ENCODE measurements at places on chromosomes 6 and 20.

DNA sequence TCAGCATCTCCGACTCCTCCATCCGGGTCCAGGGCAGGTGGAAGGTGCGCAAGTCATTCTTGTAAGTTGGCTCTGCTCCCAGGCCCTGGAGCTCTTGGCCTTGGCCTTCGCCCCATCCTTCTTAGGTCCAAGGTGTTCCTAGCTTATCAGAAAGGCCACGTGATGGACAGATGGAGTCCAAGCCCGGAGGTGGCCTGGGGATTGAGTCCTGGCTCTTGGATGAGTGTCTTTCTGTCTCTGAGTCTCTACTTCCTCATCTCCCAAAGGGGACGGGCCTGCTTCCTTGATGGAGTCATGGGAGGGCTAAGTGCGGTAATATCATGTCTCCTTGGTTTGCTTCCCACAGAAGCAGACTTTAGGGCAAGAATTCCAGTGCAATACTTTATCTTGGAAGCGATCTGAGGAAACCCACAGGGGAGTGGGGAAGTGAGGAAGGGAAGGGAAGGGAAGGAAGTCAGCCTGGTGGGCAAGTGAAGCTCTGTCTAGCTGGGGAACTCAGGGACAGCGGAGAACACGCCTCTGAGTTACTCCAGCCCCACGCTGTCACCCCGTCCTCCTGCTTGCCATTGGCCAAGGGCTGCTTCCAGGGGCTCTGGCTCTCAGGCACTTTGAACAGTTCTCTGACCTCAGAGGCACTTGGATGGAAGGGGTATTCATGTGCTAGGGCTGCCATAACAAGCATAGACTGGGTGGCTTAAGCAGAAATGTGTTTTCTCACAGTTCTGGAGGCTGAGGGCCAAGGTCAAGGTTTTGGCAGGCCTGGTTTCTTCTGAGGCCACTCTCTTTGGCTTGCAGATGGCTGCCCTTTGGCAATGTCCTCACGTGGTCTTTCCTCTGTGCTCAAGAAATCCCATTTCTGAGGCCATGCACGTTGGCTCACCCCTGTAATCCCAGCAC is 4.8 kb downstream of the LBP start:
- DNase-seq, result no peak

- no peak for DNase-seq
These were observed 1.2 kb upstream of the SYNJ2 start for GRCh38 chr6:157980288-157981131.

DNA sequence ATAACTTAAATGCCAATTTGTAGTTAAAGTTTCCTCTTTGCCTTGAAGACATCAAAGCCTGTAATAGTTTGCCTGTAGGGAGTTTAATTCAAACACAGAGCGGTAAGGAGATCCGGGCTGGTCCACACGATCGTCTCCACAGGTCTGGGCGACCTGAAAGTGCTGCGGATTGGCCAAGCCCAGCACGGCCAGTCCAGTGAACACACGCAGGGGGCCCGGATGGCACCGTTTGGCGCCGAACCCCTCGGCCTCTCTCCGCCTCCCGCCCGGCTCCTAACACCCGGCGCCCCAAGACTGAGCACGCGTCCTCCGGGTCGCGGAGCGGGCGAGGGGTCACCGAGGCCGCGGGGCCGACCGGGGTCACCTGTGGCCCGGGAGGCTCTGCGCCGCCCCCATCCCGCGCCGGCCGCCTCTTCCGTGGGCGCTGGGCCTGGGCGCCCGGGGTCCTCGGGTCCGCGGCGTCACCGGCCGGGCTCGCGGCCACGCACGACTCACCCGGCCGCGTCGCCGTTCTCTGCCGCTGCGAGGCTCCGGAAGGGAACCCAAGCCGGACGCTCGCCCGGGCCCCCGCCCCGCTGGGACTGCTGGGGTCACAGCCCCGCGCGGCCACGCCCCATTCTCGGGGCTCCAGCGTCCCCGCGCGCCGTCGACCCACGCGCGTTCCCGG is 481 bp downstream of the SERPINB6 start:
- DNase-seq, result no peak

- no peak for DNase-seq
These were observed 3.0 kb downstream of the GLP1R start for GRCh38 chr6:39051399-39052122.

DNA sequence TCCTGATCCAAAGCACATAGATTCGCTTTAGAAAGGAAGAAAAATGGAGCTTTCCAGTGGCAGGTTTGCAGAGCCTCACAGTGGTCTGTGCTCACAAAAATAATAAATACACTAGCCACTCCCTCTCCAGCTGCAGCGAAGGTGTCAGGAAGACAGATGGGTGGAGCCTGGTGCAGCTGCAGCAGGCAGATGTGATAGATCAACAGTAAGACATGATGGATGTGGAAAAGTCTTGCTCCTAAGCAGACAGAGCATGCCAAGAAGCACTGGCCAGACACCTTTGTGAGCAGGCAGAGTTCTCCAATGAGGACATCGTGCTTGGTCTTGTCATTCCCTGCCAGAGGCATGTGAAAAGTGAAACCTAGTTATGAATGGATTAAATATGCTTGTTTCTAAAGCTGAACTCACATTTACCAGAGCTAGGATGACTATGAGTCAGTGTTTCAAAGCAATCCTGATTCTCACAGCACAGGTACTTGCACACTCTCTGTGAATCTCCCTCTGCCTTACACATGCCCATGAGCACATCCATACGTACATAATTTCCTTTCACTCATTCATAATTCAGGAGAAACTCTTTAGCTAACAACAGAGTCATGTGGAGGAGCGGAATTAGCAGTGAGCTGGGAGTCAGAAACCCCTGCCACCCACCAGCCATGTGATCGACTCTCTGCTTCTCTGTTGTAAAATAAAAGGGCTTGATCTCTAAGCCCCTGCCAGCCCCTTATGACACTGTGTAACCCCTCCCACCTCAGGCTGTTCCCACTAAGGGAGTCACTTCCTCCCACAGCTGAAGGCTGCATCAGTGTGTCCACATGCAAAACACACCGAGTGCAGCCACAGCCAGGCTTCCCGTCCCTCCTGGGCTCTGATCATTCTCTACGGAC is 111.2 kb downstream of the SCML4 start:
- no peak for DNase-seq

GRCh38 chr20:17583126-17583525 is 13.3 kb downstream of the DSTN start:
- DNase-seq, result no peak

GRCh38 chr6:16659466-16660156 is 101.6 kb downstream of the ATXN1 start:
- no peak for DNase-seq

DNA sequence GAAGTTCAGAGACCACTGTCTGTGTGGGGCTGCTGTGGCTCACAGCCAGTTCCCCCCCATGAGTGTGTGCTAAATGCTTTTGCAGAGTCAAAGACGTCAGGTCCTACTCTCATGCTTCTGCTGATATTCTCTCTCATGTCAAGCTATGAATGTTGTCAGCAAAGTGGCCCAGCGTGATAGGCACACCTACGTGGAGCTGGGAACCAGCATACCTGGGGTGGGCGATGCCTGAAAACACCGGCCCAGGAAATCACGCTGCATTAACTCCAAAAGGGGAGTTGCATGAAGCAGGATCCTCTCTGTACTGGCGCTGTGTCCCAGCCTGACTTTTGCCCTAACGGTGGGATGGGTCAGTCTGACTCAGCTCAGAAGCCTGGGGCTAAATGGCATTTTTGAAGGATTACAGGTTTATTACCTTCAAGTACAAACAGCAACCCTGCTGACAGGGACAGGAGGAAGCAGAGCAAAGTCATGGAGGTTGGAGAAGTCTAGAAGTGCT is 9.0 kb upstream of the MRPS10 start:
- DNase-seq, result no peak

- DNase-seq, result no peak
These were observed 256.3 kb downstream of the ERMARD start for GRCh38 chr6:170007468-170008293.

DNA sequence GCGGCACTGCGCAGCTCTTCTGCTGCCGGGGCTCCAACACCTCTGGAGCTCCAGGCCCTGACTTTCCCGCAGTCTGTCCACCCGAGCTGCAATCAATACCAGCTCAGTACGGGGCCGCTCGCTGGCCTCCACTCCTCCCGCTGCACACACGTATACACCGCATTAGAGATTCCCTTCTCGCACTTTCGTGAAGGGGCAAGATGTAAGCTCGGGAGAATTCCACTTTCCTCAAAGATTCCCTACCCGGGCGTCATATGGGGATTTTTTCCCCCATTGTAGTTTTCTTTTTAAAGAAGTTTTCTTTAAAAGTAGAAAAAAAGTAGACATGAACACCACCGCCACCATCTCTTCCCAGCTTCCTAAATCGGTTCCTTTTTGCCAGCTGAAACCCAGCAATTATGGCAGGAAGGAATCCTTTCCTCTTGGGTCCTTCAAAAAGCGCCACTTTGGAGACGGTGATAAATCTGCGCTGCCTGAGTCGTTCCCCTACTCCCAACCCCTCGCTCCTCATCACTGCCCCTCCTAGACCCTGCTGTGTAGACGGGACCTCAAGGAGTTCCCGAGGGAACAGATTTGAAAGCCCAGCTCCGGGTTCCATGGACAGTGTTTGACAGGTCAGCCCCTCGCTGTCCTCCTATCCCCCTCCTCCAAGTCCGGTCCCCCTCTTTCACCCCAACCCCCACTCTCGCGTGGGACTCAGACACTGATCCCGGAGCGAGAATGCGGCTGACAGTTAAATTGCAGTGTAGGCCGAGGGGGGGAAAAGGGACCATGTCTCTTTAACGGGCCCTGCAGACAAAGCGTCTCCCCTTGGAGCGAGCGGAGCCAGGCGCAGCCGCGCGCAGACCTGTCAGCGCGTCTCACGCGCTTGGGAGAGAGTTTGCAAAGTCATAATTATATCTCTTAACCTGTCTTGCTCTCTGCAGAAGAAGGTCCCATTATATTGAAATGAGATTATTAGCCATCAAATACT is 39.5 kb downstream of the NCR2 start:
- no peak for DNase-seq

DNA sequence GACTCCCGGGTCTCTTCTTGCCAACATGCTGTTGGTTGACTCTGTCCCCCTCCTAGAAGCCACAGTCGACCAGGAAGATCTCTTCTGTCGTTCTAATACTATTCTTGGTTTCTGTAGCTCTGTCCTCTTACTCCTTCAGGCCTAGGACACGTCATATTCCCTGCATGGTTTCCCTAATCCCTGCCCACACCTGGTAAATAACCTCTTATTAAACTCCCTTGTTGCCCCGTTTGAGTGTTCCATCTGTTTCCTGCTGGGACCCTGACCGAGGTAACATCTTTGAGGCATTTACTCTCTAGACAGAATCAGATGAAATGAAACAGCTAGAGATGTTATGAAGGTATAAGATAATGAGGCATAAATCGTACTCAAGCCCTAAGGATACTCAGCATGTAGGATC is 68.1 kb downstream of the PLCB4 start:
- no peak for DNase-seq

DNA sequence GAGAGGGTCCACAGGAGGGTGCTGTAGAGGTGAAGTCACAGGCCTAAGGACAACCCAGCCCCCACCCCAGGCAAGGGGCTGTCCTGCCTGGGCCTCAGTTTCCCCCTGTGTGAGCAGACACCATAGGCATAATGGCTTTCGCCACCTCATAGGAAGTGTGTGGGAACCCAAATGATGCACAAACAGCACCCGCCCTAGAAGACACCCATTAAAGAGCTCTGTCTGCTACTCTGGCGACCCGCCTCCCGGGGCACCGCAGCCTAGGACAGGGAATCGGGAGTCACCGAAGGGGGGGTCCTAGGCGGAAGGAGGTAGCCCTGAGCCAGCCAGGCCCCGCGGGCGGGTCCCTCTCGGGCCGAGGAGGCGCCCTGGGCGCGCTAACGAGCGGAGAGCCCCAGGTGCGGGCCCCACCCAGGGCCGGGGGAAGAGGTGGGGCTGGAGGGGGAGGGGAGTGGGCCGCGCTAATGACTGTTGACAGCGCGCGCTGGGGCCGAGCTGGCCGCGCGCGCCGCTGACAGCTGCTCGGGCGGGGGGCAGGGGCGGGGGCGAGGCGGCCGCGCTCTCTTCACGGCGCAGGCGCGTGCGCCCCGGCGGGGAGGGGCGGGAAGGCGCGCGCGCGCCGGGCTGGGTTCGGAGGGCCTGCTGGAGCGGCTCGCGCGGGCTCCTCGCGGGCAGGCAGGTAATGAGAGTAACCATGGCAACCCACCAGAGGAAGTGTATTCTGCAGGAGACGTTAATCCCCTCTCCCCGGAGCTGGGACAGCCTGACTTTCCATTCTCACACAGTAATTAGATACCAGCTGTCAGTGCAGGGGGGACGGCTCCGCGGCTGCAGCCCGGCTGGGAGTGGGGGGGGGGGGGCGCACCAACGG is 48.9 kb downstream of the NOL4L start:
- no peak for DNase-seq

DNA sequence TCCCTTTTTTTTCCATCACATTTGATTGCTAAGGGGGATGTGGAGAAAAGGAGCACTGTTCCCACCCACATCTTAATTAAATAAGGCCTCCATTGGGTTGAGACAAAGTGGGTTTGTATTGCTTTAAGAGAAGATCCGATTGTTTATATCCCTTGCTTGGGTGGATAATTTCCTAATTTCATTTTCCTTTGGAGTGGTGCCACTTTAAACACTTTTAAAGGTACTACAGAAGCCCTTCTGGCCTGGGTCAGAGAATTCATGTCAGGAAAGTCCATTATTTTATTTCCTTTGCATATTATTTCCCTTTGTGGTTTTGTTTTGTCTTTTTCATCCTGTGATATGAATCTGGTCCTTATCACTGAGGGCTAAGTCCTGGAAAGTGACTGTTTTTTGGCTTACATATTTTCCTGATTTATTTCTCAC is 56.9 kb downstream of the PHACTR2 start:
- no peak for DNase-seq

DNA sequence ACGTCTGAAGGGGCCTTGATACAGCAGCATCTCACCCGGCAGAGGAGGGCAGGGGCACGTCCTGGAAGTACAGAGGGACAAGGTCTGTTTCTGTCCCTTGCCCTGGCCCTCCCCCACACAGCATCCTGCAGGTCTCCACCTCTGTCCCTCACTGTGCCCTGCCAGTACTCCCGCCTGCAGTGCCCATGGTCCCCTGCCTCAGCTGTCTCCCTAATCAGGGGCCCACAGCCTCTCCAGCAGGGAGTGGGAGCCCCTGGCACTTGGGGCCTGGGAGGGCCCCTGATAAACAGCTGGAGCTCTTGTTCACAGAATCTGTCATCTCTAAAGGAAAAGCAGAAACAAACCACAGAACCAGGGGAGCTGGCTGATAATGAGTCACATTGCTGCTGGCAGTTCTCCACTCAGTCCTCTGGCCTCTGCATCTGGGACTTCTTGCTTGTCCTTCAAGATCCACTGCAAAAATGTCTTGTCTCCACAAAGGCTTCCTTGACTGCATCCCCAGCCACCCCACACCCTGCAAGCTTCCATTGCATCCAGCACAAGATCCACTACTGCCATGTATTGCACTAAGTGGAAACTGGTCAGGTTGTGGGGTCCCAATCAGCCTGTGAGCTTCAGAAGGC is 33.2 kb upstream of the TAF8 start:
- no peak for DNase-seq

DNA sequence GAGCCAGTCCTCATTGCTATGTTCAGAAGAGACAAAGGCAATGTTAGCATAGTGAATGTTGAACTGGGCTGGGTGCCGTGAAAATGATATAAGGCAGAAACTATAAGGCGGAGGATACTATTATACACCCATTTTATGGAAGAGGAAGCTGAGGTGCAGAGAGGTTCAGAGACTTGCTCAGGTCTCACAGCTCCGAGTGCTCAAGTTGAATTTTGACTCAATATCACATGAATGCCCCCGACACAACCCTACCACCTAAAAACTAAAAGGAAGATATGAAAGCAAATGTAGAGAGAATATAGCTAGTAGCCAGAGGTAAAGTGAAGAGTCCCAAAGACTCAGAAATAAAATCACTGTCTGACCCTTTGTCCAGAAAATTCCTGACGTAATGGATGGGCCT is 56.7 kb downstream of the PPP1R16B start:
- DNase-seq, result no peak
